ENCODE measurements at places on chromosomes 7 and 10.

- no peak for DNase-seq
Measured at GRCh38 chr10:120931999-120932398, 80.8 kb downstream of the WDR11 start.

DNA sequence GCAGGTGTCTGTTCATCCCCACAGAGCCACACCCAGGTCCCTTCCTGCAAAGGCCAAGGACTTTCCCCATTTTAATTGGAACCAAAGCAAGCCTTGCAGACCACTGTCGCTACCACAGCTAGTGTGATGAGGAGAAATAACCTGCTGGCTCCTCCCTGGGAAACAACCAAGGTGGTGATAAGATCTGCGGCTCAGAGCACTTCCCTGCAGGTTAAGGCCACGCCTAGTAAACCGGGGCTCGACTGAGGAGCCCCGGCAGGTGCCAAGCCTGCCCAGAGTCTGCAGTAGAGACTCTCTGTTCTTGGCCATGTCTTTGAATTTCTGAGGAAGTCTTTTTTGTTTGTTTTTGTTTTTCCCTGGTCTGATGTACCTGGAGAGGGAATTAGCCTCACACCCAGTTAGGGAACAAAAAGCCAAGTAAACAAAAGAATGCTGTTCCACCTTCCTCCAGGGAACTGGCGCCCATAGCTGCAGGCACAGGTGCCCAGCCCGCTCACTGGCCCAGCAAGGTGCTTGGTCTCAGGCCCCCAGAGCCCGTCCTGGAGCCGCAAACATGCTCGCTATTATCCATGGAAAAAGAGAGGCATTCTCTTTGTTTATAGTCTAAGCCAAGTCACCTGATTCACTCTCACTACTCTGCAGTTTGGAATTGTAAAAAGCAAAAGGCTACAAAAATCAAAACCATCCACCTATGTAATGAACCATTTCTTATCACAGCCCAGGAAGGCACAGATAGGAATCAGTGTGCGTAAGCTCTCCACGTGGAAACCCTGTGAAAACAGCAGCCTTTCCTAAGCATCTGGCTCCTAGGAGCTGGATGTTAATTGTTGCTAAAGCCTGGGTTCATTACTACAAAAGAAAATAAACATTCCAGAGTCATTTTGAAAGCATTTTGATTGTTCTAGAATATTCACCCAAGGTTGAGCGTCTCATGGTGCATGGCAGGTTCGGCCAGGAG is 2.7 kb downstream of the GPR146 start:
- no peak for DNase-seq

DNA sequence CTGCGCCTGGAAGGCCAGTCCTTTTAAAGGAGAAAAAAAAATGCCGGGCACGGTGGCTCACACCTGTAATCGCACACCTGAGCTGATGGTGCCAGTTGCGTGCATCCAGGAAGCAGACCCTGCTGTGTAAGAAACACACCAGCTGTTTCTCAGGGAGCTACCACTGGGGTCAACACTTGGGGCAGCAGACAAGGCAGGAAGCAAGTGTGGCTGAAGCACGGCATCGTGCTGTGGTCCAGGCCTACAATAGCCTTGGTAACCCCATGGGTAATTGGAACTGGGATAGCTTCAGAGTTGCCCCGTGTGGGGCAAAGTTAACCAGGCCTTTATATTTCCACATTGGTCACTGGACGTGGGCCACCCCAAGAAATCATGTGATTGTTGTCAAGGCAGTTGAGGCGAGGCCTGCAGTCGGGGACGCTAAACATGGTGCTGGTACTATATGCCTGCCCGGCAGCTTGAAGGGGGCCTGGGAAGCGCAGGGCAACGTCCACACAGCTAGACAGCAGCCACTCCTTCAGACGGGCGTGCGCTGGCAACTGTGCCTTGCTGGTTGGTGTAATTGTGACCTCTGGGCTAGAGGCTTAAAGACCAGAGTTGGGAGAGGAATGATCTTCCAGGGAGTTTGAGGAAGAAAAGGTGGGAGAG is 2.5 kb upstream of the TACR2 start:
- DNase-seq: no peak

DNA sequence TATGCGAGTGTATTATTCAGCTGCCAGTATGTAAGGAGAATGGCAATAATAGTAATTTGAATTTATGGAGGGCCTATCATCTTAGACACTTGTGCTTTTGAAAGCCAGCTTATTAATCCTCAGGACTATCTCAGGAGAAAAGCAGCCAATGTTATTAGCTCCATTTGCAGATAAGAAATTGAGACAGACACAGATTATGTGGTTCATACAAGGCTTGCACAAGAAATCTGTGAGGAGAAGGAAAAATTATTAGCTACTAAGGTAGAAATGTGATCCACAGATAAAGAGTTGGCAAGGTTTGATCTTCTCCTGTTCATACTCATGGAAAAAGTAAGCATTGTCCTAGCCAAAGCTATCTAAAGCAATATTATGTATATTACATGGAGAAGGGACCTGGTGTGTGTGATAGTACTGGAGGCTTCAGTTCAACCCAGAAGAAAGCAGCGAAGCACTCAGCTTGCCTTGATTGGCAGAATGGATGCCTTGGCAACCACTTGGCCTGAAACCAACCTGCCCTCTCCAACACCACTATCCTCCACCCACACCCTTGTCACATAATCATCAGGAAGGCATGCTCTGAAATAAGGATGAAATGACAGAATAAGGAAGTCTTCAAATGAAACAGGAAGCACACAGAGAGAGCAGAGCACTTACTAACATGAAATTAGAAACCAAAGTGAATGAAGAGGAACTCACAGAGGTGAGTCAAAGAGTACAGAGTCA is 18.0 kb downstream of the MACC1 start:
- DNase-seq: peak; percentile 73

DNA sequence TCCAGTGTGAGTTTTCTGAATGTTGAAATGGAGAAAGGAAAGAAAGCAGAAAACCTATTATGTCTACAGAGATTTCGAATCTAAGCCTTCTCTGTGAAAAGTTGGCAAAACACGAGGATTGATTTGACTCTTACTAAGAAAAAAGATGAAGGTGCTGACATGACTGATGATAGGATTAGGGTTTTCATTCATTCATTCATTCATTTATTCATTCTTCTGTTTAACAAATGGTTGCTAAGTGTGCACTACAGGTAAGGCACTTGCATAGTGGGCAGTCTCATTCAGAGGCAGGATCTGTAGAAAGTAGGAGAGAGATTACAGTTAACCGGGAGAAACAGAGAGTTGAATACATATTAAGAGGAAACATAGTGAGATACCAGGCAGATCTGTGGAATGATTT is 137.1 kb downstream of the ZNF365 start:
- no peak for DNase-seq

DNA sequence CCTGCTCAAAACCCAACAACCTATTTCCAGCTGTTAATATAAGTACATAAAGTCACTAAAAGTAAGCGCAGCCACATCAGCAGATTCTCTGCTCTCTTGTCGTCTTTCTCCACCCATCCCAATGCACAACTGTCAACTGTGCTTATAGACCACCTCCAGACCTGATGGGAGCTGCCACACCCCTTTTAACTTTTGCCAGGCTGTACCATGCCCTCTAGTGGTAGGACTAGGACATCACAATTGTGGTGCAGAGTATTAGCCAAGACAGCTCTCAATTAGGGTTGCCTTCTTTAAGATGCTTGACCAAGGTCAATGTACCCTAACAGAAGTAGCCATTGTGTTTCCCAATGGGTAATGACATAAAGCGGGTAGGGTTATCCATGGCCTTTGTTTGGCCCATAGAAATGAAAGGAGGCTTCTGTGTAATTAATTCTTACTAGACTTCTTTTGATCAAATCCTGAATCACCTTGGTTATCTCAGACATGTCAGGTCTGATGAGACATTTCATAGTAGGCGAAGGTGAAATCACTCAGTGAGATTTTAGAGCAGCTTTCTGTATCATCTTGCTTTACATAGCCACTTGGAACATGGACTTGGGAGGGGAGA is 68.1 kb downstream of the SCRN1 start:
- peak; percentile 73 for DNase-seq

DNA sequence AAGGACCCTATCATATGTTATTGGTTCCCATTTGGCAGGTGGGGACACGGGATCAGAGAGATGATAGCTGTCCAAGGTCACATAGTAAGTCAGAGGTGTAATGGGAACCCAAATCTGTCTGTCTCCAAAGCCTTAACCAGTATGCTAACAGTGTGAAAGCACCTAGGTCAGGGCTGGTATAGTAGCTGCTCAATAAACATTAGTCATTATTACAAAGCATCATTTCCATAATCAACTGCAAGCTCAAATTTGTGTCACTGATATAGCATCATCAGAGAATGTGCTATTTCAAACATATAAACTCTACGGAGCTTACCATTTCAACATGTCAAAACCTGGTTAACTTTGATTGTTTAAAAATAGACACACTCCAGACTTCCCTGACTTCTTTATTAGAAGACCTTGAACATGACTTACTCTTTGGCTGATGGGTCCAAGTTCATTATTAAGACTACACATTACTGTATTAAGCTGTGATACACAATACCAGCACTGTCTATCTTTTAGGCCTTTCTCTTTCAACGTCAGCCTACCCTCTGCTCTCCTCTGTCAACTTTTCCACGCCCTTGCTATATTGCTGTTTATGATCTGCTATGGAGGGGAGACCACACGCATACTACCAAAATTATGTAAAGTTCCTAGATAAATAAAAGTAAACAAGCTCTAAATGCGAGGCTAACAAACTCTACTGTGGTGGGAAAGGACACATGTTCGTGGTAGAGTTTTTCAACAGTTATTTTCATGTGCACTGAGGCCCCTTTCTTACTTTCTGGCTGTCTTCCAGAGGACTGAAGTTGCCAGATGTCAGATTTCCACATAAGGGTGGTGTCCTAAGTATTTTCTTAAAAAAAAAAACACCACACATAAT is 33.6 kb downstream of the DNMBP start:
- peak; percentile 92 for DNase-seq

DNA sequence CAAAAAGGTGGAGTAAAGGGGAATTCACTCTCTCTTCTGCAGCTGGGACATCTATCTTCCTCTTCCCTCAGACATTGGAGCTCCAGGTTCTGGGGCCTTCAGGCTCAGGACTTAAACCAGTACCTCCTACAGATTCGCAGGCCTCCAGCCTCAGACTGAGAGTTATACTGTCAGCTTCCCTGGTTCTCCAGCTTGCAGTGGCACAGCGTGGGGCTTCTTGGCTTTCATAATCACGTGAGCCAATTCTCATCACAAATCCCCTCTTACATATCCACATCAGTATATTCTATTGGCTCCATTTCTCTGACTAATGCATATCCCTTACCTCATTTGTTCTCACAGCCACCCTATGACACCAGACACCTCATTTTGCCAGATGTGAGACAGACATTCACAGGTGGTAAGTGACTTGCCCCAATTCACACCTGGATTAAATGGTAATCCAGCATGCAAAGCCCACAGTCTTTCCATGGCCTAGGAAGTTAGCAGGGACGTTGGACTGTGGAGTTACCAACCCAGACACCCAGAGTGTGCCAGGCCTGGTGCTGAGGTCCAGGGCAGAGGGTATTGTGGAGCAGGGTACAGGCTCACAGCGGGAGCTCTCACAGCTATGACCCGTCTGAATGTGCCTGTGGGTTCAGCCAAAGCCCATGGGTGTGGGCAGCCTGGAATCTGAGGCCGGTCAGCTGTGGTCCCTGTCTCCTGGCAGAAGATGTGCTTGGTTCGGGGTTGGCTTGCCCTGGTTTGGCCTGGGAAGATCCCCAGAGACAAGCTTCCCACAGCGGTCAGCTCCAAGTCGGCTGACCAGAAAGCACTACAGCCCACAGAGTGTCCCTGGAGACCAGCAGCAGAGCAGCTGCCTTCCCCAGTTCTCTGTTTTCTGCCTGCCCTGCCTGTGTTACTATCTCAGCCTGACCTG is 18.4 kb upstream of the ZCCHC24 start:
- peak; percentile 73 for DNase-seq

DNA sequence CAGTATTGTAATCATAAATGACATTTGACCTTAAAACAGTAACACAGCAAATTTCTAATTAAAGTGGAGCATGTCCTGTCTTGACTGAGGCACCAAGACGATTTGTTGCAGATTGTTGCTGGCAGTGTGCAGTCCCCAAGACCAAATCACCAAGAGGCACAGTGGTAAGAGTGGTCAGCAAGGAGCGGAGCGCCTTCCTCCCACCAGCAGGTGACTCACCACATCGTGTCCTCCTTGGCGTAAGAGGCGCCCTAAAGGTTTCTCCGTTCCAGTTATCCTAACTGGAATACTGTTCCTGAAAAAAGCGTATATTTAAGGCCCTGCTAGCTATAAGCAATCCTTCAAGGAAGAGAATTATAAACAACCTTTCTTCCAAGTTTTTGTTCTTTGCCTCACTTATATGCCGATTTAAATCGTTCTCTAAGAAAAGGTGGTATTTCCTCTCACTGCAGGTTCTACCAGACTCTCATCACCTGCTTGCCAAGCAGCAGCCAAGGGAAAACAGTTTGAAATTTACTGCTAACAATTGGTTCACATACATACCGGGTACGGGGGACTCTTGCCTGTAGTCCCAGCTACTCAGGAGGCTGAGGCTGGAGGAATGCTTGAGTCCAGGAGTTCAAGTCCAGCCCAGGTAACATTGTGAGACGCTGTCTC is 10.7 kb upstream of the REPIN1 start:
- no peak for DNase-seq

DNA sequence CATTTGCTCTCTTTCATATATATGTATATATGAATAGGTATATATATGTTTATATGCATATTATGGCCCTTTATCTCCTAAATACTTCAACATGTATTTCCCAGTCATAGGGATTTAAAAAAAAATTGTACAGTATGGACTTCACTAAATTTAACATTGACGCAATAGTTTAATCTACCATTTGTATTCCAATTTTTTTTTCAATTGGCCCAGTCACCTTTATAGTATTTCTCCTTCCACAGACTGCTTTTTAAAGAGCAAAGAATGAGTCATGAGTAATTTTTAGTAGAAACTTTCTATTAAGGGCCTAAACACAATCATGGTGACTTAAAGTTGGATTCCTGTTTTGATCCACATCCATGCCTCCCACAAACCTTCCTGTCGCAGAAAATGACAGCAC is 20.5 kb downstream of the CCSER2 start:
- DNase-seq: peak; percentile 89

DNA sequence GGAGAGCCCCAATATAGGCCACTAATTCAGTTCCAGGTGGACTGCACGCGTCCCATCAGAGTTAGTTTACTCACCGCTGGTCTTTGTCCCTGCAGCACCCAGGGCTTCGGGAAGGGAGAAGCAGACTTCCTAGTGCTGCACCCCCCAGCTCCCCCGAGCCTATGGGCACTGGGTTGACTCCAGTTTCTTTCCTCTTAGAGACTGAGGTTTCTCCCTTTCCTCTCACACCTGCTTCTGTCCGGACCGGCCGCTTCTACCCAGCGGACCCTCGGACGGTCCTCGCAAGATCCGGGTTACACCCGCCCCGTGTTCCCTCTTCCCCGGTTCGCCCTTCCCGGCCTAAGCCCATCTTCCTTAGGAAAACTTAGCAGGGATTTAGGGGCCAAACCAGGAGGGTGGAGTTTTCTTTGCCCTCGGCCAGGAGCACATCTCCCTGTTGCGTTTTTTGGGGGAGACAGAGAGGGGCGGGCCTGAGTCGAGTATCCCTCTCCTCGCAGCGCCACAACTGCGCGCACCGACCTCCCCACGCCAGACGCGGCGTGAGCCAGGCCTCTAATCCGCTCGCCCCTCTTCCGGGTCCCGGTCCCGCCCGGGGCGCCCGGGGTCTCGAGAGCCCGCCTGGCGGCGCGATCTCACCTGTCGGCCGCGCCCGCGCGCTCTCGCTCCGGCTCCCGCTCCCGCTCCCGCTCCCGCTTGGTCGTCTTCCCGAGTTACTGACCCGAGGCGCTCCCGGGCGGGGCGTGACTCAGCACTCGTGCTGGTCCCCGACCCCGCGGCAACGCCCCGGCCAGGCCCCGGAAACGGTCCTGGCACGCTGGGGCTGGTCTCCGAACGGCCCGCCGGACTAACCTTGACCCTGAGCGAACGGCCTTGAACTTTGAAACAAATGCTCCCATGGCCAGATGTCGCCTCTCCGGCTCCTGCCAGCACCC is at the start of gene AIFM2:
TSS of gene AIFM2 (minus strand) at position 728 of the 932 bp plus-strand sequence. CDS start 8,741 bp downstream, outside the sequence.
- DNase-seq: peak; percentile 59
